ENCODE measurements at places on chromosomes 3 and 15.

DNA sequence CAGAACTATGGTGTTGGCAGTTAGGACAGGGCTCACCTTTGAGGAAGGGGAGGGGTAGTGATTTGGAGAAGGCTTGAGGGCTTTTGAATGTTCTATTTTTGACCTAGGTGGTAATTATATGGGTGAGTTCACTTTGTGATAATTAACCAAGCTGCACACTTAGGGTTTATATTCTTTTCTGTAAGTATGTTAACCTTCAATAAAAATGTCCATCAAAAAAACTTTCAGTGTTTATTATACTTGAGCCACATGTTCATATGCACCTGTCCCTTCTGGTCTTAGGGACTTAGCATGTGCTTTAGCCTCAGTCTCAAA, 28.4 kb downstream of the PDE8A start:
- DNase-seq, result no peak

DNA sequence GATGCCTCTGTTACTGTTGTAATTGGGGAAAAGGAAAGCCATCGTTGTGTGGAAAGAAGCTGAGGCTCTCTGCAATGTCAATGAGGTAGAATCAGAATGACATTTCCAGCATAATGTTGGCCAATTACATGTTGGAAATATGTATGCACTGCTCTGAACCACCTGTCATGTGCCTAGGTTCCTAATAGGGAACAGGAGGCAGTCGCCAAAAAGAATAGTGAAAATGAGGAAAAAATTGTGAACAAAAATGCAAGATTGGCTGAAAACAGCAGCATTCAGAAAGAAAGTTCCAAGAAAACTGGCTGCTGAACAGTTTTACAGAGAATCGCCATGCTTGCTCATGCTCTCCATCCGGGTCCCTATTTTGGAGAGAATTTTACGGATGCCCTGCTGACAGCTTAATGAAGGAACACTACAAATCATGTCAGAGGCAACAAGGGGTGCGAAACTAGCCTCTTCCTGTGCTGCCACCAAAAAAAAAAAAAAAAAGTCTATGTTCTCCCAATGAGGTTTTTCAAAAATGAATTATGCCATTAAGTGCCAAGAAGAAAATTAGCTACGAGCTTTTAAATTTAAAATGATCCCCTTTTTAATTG, 305.9 kb upstream of the ARRDC4 start:
- no peak for DNase-seq

GRCh38 chr3:69914395-69914794, 85.1 kb upstream of the SAMMSON start:
- peak; percentile 63 for DNase-seq

GRCh38 chr3:47741925-47742324, 39.8 kb downstream of the SMARCC1 start:
- no peak for DNase-seq

GRCh38 chr3:99128235-99128634, 226.7 kb upstream of the DCBLD2 start:
- DNase-seq, result no peak

DNA sequence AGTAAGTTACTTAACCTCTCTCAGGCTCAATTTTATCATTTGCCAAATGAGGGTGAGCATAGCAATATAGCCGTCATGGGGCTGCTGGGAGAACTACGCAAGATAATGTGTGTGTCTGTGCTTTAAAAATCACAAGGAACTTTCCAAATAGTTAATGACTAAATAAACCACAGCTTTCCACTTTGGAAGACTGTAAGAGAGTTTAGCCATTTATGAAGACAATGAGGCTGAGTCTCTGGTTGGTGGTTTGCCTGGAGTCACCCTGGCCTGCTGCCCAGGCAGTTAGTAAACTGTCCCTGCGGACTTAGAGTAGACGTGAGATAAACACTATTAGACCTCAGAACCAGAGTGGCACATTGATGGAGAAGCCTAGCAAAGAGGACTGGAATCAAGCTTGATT, 357.7 kb downstream of the CLSTN2 start:
- DNase-seq, result peak; percentile 43

DNA sequence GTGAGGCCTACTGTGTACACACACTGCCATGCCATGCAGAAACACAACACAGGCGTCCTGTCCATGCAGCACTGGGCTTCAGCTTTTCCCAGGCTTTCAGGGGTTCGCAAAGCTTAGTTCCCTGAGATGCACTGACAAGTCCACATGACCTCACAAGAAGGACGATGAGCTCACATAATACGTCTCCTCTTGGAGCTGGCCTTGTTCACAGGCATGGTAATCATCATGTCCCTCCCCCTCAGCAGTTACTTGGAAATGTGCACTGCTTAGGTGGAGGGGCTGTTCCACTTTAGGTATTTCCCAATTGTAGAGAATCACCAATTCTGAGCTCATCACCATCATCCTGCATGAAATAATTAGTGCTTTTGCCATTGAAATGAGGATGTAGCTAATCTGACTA, 308.8 kb downstream of the LRTM1 start:
- DNase-seq, result no peak

GRCh38 chr15:39631357-39631756, 50.5 kb downstream of the THBS1 start:
- DNase-seq, result peak; percentile 79

GRCh38 chr15:59322056-59322759, 50.5 kb downstream of the MYO1E start:
- no peak for DNase-seq

- DNase-seq, result no peak
Observed at GRCh38 chr15:92884436-92885223, 15.5 kb upstream of the CHD2 start.

DNA sequence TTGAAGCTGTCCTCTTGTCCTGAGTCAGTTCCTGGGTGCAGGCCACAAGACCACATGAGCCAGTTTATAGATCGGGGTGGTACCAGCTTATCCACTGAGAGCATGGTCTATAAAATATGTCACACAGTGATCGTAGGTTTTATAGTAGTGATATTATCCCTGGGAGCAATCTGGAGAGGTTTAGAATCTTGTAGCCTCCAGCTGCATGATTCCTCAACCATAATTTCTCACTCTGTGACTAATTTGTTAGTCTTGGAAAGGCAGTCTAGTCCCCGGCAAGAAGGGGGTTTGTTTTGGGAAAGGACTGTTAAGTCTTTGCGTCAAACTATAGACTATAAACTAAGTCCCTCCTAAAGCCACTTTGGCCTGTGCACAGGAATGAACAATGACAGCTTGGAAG, 693.0 kb upstream of the CADM2 start:
- no peak for DNase-seq

DNA sequence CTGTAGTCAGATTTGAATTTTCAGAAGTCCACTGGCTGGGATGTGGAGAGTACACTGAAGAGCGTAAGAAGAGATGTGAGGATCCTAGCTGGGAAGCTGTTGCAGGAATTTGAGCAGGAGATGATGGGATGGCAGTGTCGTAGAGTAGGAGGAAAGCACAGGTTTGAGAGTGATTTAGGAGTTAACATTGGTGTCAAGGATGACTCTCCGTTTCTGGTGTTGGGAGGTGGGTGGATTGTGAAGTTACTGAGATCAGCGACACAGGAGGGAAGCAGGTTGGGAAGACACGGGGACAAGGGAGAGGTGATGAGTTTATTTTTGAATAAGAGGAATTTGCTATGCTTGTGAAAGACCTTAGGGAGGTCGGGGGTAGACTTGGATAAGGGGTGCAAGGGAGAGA, 434.2 kb upstream of the TPM1 start:
- DNase-seq, result no peak

GRCh38 chr15:94421706-94422105, 190.3 kb downstream of the MCTP2 start:
- DNase-seq, result no peak

DNA sequence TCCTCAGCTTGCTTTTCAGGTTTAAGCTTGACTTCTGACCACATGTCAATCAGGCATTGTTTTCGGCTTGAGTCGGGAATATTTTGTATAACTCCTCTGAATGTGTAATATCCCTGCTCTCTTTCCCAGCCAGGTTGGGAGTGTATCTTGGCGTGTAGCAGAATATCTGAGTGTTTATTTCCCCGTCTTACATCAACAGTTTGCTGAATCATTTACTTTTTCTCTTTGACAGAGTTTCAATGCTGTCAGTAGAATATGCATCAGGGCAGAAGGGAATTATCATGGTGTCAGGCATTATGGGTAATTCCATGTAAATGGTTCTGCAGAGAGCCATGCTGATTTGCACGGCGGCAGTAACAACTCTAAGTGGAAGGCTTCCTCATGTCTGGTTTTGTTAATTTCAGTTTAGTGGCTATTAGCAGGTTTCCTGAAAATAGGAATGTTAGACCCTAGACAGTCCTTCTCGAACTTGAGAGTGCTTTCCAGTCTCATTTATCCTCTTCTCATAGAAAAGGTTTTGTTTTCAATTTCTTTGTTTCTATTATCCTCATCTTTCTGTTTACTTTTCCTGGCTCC, 566.3 kb downstream of the AGBL1 start:
- DNase-seq, result peak; percentile 23

DNA sequence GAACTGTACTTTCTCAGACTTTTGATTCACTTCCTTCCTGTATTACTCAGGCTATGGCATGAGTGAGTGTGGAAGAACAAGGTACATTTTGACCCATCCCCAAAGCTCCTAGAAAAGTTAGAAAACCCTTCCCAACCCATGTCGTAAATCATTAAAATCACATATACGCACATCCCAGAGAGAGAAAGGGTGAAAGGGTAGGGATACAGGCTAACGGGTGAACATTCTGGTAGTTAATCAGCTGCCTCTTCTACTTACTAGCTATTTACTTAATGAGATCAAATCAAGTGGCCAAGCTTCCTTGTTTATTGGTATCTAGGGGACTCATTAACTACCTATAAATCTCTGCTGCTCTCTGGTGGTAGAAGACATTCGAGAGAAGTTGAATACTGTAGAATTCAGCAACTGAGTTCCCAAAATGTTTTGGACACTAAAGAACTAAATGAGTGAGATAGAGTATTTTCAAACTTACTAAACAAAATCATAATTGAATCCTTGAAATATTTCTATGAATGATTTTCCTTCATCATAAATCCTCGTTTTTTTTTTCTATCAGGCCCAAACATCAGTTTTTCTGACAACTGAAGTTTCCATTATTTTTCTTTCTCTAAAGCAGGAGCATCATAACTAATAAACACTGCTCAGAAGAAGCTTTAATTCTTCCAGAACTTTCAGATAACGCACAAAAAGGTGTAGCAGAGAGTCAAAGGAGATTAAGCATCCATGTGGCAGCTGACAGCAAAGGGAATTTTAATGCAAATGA, 124.2 kb downstream of the IMPG2 start:
- peak; percentile 50 for DNase-seq

- peak; percentile 26 for DNase-seq
Observed at GRCh38 chr3:58307639-58308215, 1.4 kb downstream of the HTD2 start.

GRCh38 chr15:82531496-82532382, 8.5 kb downstream of the RPS17 start:
- DNase-seq, result no peak

DNA sequence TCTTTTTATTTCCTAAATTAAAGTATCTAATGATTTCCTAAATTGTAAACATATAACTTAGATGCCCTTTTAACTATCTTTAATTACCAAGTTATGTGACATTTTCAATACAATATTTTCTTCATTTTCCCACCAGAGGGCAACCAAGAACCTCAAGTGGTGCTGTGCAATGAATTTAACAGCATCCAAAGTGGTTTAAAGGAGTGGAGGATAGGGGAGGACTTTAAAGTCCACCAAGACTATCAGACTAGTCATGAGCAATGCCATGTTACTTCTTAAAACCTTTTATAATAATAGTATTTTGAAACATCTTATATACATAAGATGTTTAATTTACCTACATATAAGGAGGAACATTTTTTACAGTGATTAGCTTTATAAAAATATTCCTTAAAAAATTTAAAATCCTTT, 74.4 kb downstream of the DLG1 start:
- DNase-seq, result peak; percentile 49

- no peak for DNase-seq
Observed at GRCh38 chr15:91290553-91290952, 190.5 kb downstream of the SV2B start.

DNA sequence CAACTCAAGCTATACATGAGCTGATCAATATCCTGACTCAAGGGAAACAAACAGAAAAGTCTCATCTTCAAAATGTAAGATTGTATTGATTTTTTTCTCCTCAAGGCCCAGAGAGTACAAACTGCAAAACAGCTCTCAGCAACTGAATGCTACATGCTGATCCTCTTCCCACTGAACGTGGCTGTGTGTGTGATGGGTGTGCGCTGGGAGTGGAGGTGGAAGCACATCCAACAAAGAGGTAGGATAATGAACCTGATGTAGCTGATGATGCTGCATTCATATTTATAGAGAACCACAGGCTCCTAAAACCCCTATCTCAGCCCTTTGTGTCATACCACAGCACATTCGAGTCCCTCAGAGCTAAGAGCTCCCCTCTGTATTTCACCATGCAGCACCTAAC, 56.8 kb downstream of the GABRB3 start:
- DNase-seq, result no peak

DNA sequence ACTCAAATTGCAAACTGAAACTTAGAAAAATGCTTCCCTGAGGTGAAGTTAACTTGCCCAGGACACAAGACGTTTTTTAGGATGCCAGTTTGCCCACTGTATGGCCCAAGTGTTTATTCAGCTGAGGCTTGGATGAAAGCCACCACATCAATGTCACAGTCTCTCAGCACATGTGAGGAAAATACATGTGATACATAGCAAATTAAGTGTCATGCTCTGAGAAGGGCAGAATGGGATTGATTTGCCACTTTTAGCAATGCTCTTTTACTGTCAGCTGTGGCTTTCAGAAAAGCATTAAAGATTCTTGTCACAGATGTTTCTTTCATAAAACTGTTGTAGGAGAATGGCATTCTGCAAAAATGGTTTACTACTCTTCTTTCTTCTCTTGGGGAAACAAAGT, 165.5 kb downstream of the ZIC1 start:
- DNase-seq, result no peak

GRCh38 chr3:147921051-147921450, 511.9 kb downstream of the ZIC1 start:
- DNase-seq, result no peak

DNA sequence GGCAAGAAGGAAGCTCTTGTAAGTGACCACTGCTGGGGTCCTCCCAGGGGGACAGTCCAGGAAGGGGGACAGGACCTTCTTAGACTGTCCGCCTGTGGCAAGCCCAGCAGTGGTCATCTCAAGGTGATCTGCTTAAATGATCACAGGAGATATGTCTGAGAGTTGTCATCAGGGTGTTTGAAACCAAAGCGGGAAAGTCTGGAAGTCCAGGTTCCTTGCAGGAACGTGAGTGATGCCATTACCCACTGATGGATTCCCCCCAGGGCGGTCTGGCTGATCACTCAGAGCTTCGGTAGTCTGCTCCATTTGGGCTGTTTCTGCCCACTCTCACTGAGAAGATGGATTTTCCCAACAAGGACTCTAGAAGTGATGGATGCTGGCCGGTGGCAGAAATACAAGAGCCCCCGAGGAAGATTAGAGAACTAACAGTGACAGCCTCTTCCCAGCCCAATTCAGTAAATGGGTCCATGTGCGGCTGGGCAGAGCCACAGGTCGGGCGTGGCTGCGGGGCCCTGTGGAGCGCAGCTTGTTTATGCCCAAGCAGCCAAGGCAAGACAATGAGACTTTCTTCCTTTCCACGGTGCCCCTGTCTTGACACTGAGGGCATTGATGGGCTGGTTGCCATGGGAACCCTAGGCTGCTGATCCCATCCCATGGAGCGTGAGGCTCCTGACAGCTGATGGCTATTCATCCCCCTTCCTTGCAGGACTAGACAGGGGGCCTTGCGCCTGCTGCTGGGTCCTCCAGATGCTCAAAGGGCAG, 9.5 kb downstream of the PCSK6 start:
- no peak for DNase-seq

GRCh38 chr15:79093352-79093935, 2.9 kb upstream of the RASGRF1 start:
- DNase-seq, result no peak

GRCh38 chr3:52468336-52468735, 12.9 kb downstream of the NISCH start:
- DNase-seq, result no peak

GRCh38 chr3:49618412-49618811, 55.7 kb upstream of the APEH start:
- DNase-seq, result no peak
